ENCODE measurements at places on chromosomes 13 and 19.

- no peak for DNase-seq
Observed at GRCh38 chr19:5484398-5485285, 29.4 kb downstream of the ZNRF4 start.

GRCh38 chr19:2242092-2242537, 5.5 kb downstream of the SF3A2 start:
- DNase-seq: no peak

DNA sequence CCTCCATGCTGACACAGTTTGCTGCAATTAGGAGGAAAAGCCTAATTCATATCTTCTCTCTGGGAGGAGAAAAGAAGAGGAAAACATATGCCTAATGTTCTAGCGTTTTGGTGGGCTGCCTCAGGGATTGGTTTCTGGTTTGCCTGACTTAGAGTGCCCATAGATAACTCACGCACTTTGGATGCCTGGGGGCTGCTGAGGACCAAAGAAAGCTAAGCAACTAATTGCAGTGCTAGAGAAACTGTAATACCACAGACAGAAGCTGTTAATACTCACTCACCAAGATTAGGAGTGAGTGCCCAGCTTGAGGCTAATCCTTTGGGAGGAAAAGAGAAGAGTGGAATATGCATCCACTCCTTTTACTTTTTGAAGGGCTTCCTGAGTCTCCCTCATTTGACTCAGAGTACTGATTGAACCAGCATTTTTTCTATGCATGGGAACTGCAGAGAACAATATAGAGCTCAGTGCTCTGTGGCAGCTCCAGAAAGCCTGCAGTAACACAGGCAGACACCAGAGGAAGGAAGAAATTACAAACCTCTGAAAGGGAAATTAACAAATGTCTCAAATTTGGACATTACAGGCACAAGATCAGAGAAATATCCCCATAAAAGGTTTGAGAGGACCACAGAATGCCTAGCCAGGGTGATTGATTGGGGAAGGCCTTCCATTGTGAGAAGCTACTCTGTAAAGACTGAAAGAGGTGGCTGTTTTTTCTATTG, 666.4 kb downstream of the OLFM4 start:
- no peak for DNase-seq

- no peak for DNase-seq
Observed at GRCh38 chr13:85436029-85436428, 363.2 kb downstream of the SLITRK6 start.

GRCh38 chr13:97077341-97077740, 83.1 kb upstream of the OXGR1 start:
- peak; percentile 44 for DNase-seq

DNA sequence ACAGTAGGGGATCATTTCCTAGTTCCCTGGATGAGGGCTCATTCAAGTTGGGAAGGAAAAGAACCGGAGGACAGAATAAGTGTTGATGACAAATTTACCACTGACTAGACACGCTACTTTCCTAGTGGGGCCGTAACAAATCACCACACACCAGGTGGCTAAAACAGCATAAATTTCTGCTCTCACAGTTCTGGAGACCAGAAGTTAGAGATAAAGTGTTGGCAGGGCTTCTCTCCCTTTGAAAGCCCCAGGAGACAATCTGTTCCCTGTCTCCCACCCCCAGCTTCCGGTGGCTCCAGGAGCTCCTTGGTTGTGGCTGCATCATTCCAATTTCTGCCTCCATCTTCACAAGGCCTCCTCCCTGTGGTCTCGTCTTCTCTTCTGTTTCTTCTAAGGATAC, 65.4 kb upstream of the ARGLU1 start:
- no peak for DNase-seq

DNA sequence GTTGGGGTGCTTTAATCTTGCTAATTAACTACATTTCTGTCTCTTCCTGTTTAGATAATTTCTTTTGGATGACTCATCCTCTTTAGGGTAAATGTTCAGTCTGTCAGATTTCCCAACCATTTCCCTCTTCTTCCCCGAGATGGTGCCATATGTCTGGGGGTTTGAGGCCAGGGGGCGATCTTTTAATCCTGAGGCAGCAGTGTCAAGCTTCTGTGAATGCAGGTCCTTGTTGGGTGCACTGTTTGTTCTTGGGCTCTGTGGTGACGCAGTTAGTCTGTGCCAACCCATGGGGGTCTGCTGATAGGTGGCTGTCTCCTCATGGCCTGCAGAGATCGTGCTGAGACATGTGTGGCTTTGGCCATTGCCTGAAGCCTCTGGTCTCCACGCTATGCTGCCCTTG, 420.4 kb downstream of the NDFIP2 start:
- peak; percentile 16 for DNase-seq

DNA sequence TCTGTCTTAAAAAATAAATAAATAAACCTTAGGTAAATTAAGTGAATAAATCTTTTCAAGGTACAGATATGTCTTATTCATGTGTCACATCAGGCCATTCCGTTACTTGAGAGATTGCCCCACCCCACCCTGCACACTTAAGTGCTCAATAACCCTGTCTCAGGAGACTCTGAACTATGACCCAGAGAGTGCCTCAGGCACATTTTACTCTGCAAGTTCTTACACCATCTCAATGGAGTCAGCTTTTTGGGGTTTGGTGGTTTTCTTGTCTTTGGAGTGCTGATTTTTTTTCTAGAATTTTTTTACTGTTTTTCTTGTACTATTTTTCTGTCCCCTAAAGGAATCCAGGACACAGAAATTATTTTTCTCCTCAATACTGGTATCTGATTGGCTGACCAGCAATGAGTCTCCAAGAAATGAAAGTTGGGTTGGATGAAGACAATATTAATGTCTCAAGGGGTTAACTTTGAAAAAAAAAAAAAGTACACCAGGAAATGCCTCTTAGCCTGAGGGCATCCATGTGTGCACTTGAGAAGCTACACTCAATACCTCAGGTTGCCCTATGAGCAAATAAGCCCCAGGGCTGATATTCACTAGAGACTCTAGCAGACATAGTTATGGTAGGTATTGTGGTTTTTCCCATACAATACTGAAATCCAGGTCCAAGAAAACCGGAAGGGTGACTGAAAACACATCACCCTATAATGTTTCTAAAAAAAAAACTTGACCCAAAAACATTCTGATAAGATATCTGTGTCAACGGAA, 114.6 kb upstream of the ZNF91 start:
- no peak for DNase-seq

- DNase-seq: no peak
Observed at GRCh38 chr19:19740755-19741154, 7.8 kb upstream of the ZNF14 start.

GRCh38 chr13:44573071-44573470, 3.1 kb downstream of the TSC22D1 start:
- no peak for DNase-seq

GRCh38 chr13:108026680-108027410, 188.5 kb downstream of the LIG4 start:
- DNase-seq: no peak

DNA sequence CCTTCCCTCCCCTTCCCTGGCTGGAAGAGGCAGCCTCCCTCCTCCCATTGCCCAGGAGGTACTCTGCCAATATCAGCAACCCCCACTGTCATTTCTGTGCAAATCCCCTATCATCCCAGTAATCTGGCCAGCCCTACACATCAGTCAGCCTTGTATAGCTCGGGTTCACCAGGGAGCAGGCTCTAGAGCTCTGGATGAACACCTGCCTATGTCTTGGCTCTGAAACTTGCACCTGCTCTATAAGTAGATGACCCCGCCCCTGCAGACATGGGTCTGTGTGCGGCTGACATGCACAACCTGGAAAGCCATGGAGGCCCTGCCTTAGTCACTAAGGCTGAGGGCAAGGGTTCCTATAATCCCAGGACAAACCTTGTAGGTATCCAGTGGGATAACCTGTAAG, 1042.9 kb downstream of the UQCRFS1 start:
- no peak for DNase-seq

GRCh38 chr13:98776644-98777043, 24.2 kb upstream of the SLC15A1 start:
- no peak for DNase-seq

DNA sequence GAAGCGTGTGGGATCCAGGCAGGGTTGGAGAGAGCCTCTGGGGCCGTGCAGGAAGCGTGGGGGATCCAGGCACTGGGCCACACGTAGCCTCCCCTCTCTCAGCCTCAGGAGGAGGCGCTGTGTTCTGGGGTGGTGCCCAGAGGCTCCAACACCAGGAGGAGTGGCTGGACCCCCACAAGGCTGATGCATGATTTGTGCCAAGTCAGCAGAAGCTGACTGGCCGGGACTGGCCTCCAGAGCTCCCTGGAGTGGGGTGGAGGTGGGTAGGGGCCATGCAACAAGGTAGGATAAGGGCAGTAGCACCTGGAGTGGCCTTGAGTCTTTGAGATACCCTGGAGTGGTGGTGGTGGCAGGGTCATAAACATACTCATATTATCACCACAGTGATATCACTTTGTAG, 75.3 kb downstream of the ERICH6B start:
- DNase-seq: no peak
